WTC11 (cell line): ENCODE measurements at places on chromosomes 2 and 18. TPM values are rescaled to one million over a fixed set of nuclear protein-coding genes. Genes with fewer than 3 reads are reported as not detected.

The SOS1 gene
- 28.4 to 33.9 TPM (median 28.7 TPM) in 3 replicates for total RNA-seq

DNA sequence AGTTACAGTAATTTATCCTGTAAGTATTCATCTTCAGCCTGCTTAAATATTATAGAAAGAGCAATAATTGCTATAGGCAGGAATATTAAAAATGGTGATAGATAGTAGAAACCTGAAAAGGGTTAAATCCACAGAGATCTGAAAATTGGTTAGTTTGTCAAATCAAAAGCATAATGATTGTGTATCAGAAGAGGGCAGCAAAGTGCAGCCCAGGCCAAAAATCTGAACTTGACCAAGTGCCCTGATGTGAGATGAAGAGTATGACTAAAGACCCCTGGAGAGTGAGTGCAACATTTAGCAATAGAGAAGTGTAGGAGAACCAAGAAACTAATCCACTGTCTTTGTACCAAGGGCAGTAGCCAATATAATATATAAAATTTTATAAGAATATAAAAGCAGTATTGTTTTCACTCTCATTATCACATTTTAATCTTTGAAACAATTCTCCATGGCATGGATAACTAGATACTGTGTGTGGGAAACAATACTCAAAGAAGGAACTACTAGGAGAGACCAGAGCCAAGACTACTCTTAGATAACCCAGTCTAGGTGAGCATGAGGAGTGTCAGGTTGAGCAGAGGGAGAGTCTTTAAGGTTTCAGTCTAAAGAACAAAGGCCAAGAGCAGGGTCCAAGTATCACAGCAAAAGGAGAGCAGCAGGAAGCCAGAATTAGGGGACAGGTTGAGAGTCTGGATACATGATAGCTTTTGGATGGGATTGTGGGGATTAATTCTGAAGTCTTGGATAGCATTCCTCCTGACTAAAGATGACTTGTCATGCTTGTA lies 148.7 kb downstream of the CALCRL start:
- no peak for DNase-seq

The EMILIN1 gene
- total RNA-seq, result 3.0 to 4.0 TPM (median 3.5 TPM) in 3 replicates

The RAB6D gene
- 0.09 to 0.22 TPM (median 0.14 TPM) in 3 replicates for total RNA-seq

GRCh38 chr18:32301976-32302743 lies 112.3 kb downstream of the MEP1B start:
- DNase-seq, result no peak

GRCh38 chr2:86706220-86706619 lies 13.9 kb upstream of the RMND5A start:
- DNase-seq, result no peak

The TMX3 gene
- 28.9 to 33.3 TPM (median 29.4 TPM) in 3 replicates for total RNA-seq

The WNT10A gene
- not detected in 3 replicates for total RNA-seq

GRCh38 chr2:11500702-11501303 lies 33.0 kb upstream of the GREB1 start:
- DNase-seq, result no peak

GRCh38 chr2:2642906-2643890 lies 312.1 kb upstream of the MYT1L start:
- DNase-seq, result no peak

The KCNE4 gene
- total RNA-seq, result 0.04 TPM in 1 of 3 replicates, not detected in the others

The UBXN4 gene
- 64.3 to 73.9 TPM (median 68.1 TPM) in 3 replicates for total RNA-seq

DNA sequence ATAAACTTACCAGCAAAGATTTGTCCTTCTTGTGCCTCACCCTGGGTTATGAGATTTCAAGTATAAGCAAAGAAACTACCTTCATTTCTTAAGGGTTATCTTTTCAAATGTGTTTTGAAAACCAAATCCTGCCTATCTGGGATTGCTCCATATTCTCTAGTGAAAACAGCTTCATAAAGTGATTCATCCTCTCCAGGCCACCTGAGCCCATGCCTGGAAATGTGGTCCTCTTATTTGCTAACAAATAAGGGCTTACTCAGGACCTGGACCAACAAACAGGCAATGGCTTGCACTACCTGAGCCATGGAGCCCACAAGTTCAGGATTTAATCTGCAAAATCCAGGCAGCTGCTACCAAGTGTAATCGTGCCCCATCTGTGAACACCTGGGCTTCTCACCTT lies 234.4 kb upstream of the RBBP8 start:
- no peak for DNase-seq

DNA sequence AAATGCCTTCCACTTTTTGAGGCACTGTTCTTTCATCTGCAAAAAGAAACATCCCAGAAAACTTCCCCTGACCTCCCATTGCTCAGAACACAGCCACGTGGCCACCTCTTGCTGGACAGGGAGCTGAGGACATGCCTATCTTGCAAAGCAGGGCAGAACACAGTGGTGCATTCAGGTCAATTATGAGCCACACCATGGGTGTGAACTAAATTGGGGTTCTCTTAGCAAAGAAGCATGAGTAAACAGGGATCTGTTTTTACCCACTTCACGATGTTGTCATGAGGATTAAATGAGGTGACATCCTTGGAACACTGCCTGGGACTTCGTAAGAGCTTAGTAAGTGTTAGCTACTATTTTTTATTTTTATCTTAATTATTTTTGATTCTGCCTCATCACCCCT lies 25.1 kb downstream of the BMP10 start:
- DNase-seq, result no peak

The FLACC1 gene
- 0.17 to 0.62 TPM (median 0.23 TPM) in 3 replicates for total RNA-seq

- peak; percentile 3 for DNase-seq
These were observed 24.4 kb upstream of the MAL start for GRCh38 chr2:95001051-95001562.

GRCh38 chr2:234478121-234478858 lies 18.6 kb downstream of the ARL4C start:
- DNase-seq, result no peak

The ICA1L gene
- 2.7 to 3.1 TPM (median 2.8 TPM) in 3 replicates for total RNA-seq

DNA sequence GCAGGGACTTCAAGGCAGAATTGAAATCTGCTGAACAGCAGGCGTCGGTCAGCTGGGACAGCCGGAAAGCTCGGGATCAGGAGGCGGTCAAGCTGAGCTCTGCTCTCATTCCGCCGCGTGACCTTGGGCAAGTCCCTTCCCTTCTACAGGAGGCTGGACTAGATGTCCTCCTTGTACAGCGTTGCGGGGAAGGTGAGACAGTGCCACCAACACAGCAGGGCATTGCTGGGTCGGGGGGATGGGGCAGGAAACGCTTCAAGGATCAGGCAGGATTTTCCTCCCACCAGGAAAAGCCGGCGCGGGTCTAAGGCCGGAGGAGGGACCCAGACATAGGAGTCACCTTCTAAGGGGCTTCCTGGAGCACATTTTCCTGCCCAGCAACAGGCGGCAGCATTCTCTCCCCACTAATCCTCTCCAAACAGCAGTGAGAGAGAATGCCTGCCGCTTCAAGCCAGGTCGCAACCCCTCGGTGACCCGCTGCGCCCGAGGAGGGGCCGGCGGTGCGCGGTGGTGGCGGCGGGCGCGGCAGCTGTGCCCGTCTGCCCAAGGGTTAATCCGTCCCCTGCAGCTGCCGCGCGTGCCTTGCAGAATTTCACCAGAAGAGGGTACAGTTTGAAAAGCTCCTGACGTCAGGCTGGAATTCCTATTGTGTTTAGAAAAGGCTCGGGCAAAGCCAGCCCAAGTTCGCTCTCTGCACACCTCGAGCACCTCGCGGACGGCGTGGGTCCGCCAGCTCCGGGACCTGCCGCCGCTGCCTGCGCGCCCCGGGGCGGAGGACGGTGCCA lies at the start of gene KCNF1:
Gene KCNF1, plus strand, starts transcription at position 644 of the 785 bp plus-strand sequence. CDS start 493 bp downstream, outside the sequence.
- DNase-seq, result peak; percentile 62

The SERPINB2 gene
- not detected in 3 replicates for total RNA-seq

DNA sequence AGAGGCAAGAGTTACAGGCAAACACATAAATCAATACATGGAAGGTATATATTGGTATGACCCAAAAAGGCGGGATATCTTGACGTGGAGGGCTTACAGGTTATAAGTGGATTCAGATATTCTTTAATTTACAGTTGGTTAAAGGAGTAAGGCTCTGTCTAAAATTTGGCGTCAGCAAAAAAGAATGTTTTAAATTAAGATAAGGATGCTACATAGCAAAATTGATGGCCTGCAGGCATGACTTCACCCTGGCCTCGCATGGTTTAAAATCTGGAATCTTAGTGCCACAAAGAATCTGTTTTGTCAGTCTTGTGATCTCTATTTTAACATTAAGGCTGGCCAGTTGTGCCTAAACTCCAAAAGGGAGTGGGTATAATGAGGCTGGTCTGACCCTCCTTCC lies 58.4 kb upstream of the REL start:
- no peak for DNase-seq

DNA sequence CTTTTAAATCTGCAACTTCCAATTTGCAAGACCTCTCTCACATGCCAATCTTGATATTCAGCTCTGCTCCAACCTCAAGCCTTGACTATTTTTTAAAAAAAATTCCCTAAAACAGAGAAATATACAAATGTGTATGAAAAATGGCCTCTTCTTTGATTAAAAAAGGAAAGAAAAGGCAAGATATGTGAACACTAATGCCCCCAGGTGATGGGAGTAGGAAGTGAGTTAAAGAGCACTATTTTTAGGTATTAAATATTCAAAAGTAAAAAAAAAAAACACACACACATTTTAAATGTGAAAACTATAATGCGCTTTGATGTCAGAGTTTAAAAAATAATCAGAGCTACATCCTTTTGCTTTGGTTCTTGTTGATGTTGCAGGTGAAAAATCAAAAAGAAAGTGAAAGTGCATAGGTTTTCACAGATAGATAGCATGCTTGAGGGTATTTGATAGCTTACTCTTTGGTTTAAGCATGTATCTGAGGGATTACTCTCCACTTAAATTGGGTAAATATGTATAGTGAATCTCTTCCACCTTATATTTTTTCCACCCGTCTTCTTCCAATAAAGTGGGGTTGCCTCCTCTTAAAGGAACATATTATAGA lies 406.0 kb upstream of the POU3F3 start:
- no peak for DNase-seq

The ABCB11 gene
- total RNA-seq, result 0.02 to 0.77 TPM (median 0.02 TPM) in 3 replicates

GRCh38 chr2:218161644-218162043 lies 5.1 kb downstream of the CXCR1 start:
- DNase-seq, result no peak

DNA sequence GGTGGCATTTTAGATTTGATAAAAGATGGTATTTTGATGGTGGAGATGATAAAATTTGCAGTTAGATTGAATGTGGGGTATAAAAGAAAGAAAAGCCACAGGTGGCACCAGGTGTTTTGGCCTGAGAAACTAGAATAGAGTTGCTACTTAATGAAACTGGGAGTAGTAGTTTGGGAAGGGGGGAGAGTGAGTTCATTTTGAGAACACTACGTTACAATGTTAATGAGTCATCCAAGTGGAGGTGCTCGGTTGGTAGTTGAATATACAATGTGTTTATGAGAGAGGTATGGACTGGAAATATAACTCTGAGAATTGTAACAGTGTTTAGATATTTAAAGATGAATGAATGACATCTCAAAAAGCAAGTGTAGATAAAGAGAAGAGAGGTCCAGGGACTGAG lies 26.4 kb downstream of the EPG5 start:
- no peak for DNase-seq

DNA sequence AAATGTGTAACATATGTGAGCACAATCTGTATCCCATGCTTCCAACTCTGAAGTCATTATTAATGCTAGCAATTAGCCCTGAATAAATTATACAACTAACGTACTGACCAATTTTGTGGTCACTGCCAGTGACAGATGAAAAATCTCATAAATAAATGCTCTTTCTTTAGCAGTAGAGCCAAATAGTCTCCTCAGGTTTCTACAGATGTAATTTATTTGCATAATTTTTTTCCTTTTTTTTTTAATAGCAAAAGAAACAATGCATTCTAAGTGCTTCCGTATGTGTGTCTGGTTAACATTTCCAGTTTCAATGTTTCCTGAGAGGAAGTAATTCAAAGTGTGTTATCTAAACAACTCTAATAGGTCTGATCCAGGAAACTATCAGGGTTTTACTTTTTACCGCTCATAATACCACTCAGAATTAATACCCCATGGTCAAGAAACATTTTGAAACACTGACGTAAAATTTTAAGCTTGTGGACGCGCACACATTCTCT lies 108.4 kb downstream of the MEP1B start:
- no peak for DNase-seq

The SH3RF3 gene
- 0.78 to 1.0 TPM (median 0.87 TPM) in 3 replicates for total RNA-seq

DNA sequence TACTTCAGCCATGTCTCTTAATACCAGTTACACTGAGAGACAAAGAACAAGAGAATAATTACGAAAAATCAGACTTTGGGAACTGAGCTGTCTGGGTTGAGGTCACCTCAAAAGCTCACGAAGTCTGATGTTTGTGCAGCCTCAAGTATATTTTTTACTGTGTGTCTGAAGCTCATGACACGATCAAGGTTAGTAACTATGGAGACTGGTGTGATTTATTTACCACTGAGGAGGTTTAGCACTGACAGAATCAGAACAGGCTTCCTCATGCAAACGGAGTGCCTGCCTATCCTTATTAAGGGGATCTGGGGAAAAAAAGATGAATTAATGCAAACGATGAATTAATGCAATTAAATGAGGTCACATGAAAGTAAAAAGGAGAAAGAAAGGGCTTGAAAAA lies 61.1 kb upstream of the RAPH1 start:
- no peak for DNase-seq

The ABCG8 gene
- 0.23 to 0.25 TPM in 2 of 3 replicates, not detected in the other for total RNA-seq

DNA sequence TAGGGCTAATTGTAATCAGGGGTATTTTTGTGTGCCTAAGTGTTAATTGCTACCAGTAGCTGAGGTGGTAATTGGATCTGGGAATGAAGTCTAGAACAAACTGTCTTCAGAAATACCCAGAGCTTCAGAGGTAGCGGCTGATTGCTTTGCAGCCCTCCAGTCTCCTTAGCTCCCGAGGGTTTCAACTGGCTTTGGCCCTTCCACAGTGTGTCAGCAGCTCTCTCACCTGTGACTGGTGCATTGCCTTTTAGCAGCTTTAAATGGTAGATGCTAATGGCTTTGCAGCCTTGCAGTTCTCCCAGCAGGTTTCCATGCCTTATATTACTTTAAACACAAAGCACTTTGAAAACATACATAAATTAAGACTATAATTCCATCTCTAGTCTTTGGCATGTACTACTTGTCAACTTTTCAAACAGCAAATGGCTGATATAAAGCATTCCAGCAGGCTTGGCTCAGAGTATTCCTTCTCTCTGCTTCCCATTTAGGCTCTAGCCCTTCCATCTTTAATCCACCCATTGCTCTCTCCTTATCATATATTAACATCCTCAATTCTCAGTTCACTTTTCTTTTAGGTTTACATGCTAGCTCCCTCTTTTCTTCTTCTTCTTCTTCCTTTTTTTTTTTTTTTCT lies 156.4 kb upstream of the GALNT13 start:
- DNase-seq, result no peak

DNA sequence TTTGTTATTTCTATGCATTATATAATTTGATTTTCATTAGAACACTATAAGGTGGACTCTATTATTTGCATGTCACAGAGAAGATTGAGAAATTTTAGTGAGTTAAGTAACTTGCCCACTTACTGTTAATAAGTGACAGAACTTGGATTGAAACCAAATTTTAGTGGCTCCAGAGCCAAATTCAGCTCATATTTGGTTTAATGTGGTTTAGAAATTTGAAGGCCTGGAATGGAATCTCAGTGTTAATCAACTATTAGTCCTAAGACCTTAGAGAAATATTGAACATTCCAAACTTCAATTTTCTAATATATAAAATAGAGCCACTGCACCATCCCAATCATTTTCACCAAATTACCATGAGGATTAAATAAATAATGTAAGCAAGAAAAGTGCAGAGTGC lies 281.6 kb downstream of the ZNF385B start:
- DNase-seq, result no peak
